ENCODE measurements at places on chromosomes 12 and 14.

GRCh38 chr12:51265024-51265423 is 5.2 kb downstream of the SMAGP start:
- DNase-seq = no peak

- no peak for DNase-seq
Measured at GRCh38 chr14:55706365-55706684, 126.3 kb downstream of the KTN1 start.

- DNase-seq = no peak
Measured at GRCh38 chr12:124179936-124180607, 114.8 kb upstream of the RFLNA start.

- peak; percentile 20 for DNase-seq
Measured at GRCh38 chr14:20934148-20934762, 21.0 kb upstream of the RNASE2 start.

DNA sequence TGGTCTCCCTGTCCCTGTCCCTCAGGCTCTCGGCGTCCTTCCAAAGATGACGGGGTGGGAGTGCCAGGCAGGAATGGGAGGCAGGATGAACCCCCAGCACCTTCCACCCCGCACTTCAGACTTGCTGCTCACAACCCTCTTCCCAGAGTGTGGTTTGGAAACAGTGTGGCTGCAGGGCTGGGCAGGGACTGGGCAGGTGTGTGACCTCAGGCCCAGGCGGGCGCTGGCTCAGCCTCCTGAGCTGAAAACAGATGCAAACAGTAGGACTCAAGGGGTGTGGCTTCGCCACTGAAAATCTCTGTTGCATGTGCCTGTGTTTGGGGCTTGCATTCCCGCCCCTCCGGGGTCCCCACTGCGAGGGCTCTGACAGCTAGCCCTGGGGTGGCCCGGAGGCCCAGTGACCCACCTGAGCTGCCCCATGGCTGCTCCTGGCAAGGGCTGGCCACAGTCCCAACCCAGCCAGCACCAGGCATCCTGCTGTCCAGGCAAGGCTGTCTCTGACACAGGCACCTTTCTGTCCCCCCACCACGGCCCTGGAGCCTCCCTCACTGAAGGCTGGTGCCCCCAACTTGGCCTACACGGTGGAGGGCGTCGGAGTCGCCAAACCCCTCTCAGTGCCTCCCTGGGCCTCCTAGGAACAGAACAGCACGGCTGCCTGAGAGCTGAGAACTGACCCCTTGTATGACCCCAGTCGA is 46.1 kb downstream of the BEGAIN start:
- DNase-seq = no peak

- no peak for DNase-seq
Measured at GRCh38 chr12:78038986-78039385, 208.3 kb downstream of the NAV3 start.

DNA sequence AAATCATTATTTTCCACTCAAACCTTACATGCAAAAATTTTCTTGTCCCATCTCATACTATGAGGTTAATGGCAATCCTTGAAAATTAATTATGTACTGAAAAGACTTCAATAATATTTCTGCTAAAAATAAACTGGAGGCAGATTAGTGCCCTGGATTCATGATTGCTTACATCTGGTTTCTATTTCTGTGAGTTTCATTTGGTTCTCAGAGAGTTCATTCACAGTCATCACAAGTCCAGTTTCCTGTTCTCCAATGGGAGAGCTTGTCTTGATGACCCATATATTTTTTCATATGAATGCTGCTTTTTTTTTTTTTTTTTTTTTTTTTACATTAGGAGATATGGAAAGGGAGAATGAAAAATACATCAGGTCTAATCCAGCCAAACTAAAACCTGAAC is 6.6 kb upstream of the PTHLH start:
- DNase-seq = no peak

- DNase-seq = no peak
Measured at GRCh38 chr12:32240162-32240561, 133.5 kb downstream of the BICD1 start.

DNA sequence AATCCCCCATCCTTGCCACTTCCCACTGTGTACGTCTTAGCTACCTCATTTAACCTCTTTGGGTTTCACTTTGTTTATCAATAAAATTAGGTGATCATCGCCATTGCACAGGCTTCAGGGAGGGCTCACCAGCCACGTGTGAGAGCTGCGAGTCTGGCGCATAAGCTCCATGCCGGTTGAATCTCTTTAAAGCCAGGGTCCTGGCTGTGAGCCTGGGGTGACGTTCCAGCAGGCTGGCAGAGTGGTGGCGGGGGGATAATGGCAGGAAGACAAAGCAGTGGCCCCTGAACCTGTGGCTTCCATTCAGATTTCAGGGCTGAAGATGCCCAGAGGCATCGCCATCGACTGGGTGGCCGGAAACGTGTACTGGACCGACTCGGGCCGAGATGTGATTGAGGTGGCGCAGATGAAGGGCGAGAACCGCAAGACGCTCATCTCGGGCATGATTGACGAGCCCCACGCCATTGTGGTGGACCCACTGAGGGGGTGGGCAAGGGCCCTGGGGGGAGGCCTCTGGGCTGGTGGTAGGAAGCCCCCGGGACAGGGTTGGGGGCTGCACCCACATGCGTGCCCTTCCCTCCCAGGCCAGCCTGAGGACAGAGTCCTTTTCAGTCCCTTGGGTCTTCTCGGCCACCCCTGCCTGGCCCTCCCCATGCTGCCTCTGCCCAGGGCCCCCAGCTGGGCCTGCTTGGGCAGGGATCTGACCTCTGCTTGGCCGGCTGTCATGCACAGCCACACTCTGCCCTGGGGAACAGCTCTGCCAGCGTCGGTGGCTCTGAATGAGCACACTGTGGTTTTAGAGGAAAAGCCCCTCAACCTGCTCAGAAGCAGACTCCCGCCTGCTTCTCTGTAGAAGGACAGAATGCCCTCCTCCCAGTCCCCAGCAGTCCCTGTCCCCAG is 8.6 kb upstream of the NXPH4 start:
- DNase-seq = no peak

GRCh38 chr14:61217516-61217915 is 63.6 kb downstream of the TMEM30B start:
- DNase-seq = no peak

GRCh38 chr12:1056390-1056789 is 65.4 kb downstream of the ERC1 start:
- DNase-seq = no peak

- DNase-seq = peak; percentile 90
Measured at GRCh38 chr12:59403259-59403932, 192.4 kb upstream of the SLC16A7 start.

GRCh38 chr12:8603286-8603685 is 9.4 kb downstream of the AICDA start:
- no peak for DNase-seq

DNA sequence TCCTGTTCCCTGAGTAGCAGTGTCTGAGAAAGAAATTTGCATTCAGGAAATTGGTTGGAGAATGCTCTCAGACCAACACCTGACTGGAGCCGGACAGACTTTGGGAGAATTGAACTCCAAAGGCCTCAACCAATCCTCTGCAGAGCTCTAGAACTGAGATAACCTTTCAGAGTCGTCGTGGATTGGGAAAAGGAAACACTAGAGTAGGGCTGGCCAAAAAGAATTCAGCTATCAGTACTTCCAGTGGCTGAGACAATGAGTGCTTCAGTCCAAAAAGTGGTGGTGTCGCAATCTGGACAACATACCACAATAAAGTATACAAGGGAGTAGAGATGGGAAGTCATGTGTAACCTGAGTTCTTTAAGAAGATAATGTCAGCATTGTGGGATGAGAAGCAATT is 377.1 kb downstream of the SLC16A7 start:
- DNase-seq = no peak

GRCh38 chr14:90911121-90911520 is 94.9 kb upstream of the TTC7B start:
- DNase-seq = no peak

DNA sequence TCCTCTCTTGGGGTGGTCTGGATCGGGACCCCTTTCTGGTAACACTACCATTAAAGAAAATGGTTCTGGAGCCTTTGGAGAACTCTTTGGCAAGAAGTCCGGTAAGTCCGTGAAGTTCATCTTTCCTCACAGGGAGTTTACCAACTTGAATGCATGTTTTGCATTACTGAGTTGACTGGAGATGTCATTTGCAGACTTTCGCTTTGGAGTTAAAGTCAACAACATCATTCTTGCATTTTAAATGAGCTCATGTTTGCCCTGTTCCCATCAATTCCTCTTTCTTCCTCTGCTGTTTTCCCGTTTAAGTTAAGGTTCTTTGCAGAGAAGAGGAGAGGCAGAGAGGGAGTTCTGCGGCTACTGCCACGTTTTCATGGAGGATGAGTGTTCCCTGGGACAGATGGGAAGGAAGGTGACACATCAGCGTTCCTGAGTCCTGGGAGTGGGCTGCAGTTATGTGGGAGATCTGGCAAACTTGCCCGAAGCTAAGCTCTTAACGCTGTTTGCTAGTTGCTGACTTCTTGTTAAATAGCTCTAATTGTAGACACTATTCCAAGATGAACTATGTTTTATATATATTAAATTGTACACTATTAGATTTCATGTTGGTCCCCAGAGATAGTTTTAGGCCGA is 18.8 kb upstream of the PRICKLE1 start:
- peak; percentile 26 for DNase-seq
